ENCODE measurements at places on chromosomes 5 and 9.
A peak's percentile ranks its signal among the peaks of the same experiment; 100 is the strongest.

DNA sequence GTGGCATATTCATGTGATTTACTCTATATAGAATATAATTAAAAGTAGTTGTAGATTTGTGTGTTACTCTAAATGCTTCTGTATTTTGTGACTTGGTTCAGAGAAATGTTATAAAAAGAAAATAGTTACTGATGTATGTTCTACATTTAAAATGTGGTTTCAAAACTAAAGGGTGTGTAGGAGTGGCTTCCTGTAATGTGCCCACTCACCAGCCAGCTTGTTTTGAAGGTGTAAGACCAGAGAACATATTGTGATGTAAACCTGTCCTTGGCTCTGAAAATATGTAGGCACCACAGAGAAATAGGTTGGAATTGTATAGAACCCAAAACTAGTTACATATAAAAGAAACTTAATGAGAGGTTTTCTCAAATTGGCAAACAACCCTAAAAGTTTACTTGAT lies 51.2 kb upstream of the ARRDC3 start:
- no peak for DNase-seq

DNA sequence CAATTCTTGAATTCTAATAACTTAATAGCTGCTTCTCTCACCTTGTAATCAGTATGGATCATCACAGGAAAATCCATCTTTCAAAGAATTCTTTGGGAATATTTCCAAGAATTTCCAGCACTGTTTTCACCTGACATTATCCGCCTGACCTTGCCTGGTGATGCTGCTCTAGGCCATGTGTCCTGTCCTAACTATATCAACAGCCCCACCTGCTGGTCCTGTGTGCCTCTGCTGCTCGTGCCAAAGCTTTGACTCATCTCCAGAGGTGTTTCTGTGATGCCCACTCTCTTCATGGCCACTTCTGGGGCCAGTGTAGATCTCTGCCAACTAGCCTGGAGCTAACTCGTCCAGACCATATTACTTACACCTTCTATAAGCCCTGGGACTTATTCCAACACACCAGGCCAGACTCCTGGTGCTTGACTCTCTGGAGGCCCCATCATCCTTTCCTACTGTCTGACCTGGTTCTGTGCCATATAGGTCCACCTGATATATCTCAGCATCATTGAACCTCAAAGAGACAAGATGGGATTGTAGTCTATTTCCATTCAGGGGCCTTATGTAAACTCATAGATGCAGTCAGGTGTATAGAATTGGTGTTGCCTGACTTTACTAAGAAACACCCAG lies 67.5 kb upstream of the CKMT2 start:
- DNase-seq = peak; percentile 81

- DNase-seq = no peak
These were observed 6.8 kb downstream of the CENPK start for GRCh38 chr5:65556181-65556580.

DNA sequence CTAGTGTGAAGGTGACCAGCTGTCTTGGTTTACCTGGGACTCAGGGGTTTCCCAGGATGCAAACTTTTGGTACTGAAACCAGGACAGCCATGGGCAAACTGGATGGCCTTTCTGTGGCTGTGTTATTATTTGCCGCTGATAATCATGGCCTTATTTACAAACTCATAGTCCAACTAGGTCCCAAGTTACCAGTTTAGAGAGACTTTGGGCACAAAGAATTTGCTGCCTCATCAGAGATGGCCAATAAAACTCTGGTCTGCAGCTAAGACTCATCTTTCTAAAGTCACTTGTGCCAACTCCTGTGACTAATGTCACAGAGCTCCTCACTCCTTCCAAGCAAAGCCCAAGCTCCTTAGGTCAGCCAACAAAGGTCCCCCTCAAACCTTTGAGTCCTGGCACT lies 47.5 kb upstream of the PLPP6 start:
- no peak for DNase-seq

DNA sequence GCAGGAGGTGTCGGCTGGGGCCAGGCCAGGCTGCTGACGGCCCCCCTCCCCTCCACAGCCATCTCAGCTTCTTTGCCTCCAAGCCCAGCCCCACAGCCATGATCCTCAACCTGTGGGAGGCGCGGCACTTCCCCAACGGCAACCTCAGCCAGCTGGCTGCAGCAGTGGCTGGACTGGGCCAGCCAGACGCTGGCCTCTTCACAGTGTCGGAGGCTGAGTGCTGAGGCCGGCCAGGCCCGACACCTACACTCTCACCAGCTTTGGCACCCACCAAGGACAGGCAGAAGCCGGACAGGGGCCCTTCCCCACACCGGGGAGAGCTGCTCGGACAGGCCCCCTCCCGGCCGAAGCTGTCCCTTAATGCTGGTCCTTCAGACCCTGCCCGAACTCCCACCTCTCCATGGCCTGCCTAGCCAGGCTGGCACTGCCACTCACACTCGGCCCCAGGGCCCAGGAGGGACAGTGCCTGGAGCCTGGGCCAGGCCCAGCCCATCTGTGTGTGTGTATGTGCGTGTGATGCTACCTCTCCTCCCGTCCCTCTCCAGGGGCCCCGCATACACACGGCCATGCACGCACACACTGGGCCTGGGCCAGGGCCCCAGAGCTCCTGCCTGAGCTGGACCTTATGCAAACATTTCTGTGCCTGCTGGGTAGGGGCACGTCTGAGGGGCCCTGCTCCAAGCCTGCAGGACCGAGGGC lies 19.3 kb downstream of the HK3 start:
- no peak for DNase-seq

DNA sequence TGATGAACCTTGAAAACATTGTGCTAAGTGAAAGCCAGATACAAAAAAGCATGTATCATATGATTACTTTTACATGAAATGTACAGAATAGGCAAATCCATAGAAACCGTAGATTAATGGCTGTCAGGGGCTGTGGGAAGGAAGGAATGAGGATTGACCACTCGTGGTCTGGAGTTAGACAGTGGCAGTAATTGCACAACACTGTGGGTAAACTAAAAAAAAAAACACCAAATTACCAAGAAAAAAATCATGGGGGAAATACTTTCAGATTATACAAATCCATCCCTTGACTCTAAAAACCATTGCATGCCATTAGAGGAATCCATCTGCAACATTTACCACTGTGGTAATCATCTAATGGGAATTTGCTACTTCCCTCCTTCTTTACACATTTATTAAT lies 140.0 kb downstream of the SIL1 start:
- no peak for DNase-seq

DNA sequence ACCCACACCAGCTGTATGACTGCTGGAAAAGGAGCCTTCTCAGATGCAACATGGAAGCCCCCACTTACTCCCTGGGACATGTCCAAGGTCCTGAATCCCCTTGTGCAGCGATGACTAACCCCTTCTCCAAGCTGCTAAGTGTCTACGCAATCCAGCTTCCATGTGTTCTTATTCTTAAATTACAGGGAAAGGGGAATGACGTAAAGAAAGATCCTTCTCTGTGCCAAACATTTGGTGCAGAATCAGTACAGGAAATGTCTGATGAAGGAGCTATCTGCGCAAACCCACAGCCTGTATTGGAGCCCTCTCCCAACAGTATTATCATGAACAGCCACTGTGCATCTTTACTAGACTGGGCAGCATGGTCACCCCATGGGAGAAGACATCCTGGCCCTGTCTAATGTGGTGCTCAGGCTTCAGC lies 183.2 kb downstream of the FRMD3 start:
- no peak for DNase-seq

Data from D341Med (cell line).